ENCODE measurements at places on chromosomes 6 and 20. TPM values are rescaled to one million over a fixed set of nuclear protein-coding genes. Genes with fewer than 3 reads are reported as not detected.

DNA sequence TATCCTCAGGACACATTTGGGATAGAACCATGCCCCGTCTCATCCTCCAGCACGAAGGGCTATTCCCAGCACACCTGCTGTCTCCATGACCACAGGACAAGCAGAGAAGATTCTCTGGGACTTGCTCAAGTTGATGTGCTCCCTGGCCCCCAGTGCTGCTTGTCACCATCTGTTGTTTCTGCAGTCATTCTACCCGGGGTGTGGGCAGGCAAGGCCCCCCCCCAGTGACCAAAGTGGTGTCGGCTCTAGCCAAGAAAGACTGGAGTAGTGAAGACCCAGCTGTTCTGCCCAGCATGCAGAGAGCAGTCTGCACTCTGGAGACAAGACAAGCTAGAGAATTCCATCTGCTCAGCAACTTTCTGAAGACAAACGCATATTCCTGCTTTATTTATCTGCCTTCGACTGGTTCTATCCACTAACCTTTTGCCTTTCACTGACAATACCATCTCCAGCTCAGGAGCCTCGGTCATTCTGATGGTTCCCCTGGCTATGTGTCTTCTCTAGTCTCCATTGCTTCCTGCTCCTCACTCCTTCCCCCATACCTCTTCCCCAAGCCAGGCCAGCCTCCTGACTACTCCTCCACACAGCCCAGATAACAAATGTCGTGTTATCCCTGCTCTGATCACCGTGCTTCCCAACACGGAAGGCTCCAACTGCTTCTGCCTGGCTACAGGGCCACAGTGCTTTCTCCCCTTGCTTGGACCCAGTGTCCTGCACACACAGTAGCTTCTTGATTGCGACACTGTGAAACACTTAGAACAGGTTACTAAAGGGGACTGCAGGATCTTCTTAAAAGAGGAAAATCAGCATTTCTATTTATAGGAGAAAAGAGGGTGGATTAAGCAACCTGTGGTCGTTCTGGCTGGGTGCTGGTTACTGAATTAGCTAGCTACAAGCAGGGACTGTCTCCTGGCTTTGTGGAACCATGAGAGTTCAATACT, 86.7 kb upstream of the EMILIN3 start:
- H3K27ac ChIP-seq: no peak overlapping the region
- H3K4me1 ChIP-seq: no peaks in the 10 kb centered on the region
- no peaks in the 10 kb centered on the region for H3K27me3 ChIP-seq
- no peak for DNase-seq
- H3K36me3 ChIP-seq: peaks cover 11% of the 10 kb centered on the region

KIF25 gene
- total RNA-seq: not detected

- H3K36me3 ChIP-seq: peaks cover 9% of the 10 kb centered on the region
- peak; percentile 92 for DNase-seq
- peak overlapping the region; percentile 84 for H3K27ac ChIP-seq
- H3K4me1 ChIP-seq: peaks cover 68% of the 10 kb centered on the region
Measured at GRCh38 chr6:14452567-14453527, 335.3 kb downstream of the CD83 start.

- peaks cover 43% of the 10 kb centered on the region for H3K4me1 ChIP-seq
- H3K4me3 ChIP-seq: no peak overlapping the region
- no peak overlapping the region for H3K27ac ChIP-seq
- peaks cover 28% of the 10 kb centered on the region for H3K36me3 ChIP-seq
- no peaks in the 10 kb centered on the region for H3K27me3 ChIP-seq
Measured at GRCh38 chr6:4008324-4009047, 70.5 kb downstream of the FAM217A start.

DNA sequence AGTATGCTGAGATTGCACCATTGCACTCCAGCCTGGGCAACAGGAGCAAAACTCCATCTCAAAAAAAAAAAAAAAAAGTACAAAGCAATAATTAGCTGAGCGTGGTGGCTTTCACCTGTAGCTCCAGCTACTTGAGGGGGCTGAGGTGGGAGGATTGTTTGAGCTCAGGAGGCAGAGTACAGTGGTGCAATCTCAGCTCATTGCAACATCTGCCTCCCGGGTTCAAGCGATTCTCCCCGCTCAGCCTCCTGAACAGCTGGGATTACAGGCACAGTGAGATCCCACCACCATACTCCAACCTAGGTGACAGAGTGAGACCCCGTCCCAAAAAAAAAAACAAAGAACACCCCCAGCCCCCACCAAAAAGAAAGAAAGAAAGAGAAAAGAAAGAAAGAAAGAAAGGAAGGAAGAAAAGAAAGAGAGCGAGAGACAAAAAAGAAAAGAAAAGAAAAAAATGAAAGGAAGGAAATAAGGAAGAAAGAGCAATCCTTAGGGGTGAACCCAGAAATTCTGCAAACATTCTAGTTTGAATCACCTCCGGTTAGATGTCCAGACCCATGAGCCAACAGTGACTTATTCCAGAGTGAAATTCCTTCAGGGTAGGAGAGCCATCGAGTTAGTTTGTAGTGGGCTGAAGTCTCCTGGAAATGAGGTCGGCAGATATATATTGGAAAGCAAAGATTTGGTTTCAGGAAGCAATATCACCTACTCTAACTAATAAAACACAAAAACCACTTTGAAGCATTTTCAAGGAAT, 3.2 kb upstream of the RIPOR3 start:
- H3K27ac ChIP-seq: no peak overlapping the region
- peaks cover 4% of the 10 kb centered on the region for H3K4me1 ChIP-seq
- H3K4me3 ChIP-seq: no peak overlapping the region
- no peak for DNase-seq
- peaks cover 49% of the 10 kb centered on the region for H3K27me3 ChIP-seq

DNA sequence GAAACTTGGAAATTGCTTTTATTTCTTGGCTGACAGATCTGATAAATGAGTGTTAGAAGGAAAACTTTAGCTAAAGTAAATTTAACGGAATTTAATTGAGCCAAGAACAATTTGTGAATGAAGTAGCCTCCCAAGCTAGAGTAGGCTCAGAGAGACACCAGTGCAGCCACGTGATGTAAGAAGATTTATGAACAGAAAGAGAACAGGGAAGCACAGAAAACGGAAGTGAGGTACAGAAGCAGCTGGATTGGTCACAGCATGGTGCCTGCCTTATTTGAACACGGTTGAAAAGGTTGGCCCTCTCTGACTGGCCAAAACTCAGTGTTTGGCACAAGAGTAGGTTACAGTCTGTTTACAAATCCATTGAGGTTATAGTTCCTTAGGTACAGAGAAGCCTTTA, 29.5 kb upstream of the IFNGR1 start:
- peaks cover 7% of the 10 kb centered on the region for H3K4me1 ChIP-seq
- H3K36me3 ChIP-seq: no peaks in the 10 kb centered on the region
- peaks cover 17% of the 10 kb centered on the region for H3K27me3 ChIP-seq
- H3K27ac ChIP-seq: no peak overlapping the region

DNA sequence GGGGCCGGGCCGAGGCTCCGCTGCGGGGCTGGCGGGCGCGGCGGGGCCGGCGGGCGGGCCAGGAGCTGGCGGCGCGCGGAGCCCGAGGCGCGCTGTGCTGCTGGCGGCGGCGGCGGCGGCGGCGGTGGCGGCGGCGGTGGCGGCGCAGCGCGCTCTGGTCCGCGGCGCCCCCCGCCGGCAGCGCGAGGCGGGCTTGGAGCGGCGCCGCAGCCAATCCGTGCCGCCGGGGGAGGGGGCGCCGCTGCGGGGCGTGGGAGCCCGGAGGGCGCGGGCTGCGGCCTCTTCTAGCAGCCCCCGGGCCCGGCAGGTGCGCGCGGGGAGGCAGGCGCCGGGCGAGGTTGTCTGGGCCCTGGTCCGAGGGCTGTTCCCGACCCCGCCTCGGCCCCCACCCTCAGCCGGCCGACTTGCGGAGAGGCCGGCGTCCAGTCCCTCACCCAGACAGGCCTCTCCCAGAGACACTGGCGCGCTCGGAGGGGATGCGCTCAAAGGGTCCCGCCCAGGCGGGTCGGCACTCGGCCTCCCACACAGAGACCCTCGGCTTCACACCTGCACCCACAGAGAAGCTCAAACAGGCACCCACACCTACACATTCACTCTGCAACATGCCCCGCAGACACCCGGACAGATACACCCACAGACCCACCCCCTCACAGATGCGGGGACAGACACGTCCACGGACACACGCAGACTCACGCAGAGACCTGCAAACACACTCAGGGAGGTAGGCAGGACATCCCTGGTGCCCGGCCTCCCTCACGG, at the start of gene RIMS4:
Gene RIMS4, minus strand, starts transcription at position 156 of the 759 bp plus-strand sequence. CDS start 275 bp downstream, outside the sequence.
- H3K4me3 ChIP-seq: no peak within 1 kb of the TSS
- H3K36me3 ChIP-seq: no peaks in the 10 kb centered on the region
- peaks cover 6% of the 10 kb centered on the region for H3K4me1 ChIP-seq
- DNase-seq: no peak

Data from activated CD8-positive, alpha-beta memory T cell treated with anti-CD3 and anti-CD28 coated beads, Interleukin-2, amount 10 ng/mL, durations not matched to agents 7 days and 5 days (primary cell).